Naive B cell (primary cell): ENCODE measurements at places on chromosomes 16 and 17. TPM values are rescaled to one million over a fixed set of nuclear protein-coding genes. Genes with fewer than 3 reads are reported as not detected.

DNA sequence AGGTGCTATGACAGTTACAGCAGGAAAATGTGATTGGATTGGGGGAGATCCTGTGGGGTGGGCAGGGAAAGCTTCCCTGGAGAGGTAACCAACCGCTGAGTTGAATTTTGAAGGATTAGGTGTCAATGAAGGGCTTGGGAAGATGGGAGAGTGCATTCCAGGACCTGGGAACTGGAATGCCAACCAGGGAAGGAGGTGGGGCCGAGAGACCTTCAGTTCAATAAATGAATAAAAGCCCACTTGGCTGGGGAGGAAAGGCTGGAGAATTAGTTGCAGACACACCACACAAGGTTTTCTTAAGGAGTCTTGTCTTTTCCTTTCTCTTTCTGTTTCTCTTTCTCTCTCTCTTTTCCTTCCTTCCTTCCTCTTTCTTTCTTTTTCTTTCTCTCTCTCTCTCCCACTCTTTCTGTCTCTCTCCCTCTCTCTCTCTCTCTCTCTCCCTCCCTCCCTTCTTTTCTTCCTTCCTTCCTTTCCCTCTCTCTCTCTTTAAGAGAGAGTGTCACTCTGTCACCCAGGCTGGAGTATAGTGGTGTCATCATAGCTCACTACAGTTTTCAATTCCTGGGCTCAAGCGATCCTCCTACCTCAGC lies 3.3 kb downstream of the USP43 start:
- no peak overlapping the region for H3K27ac ChIP-seq
- peaks cover 13% of the 10 kb centered on the region for H3K4me1 ChIP-seq
- peaks cover 31% of the 10 kb centered on the region for H3K27me3 ChIP-seq
- no peak overlapping the region for H3K4me3 ChIP-seq
- no peak for DNase-seq
- no peaks in the 10 kb centered on the region for H3K36me3 ChIP-seq

GRCh38 chr16:10859658-10860057 lies 17.3 kb upstream of the CIITA start:
- H3K4me3 ChIP-seq, result no peak overlapping the region
- no peaks in the 10 kb centered on the region for H3K27me3 ChIP-seq
- H3K27ac ChIP-seq, result peak overlapping the region; percentile 38
- no peak for DNase-seq
- H3K4me1 ChIP-seq, result peaks cover 13% of the 10 kb centered on the region

DNA sequence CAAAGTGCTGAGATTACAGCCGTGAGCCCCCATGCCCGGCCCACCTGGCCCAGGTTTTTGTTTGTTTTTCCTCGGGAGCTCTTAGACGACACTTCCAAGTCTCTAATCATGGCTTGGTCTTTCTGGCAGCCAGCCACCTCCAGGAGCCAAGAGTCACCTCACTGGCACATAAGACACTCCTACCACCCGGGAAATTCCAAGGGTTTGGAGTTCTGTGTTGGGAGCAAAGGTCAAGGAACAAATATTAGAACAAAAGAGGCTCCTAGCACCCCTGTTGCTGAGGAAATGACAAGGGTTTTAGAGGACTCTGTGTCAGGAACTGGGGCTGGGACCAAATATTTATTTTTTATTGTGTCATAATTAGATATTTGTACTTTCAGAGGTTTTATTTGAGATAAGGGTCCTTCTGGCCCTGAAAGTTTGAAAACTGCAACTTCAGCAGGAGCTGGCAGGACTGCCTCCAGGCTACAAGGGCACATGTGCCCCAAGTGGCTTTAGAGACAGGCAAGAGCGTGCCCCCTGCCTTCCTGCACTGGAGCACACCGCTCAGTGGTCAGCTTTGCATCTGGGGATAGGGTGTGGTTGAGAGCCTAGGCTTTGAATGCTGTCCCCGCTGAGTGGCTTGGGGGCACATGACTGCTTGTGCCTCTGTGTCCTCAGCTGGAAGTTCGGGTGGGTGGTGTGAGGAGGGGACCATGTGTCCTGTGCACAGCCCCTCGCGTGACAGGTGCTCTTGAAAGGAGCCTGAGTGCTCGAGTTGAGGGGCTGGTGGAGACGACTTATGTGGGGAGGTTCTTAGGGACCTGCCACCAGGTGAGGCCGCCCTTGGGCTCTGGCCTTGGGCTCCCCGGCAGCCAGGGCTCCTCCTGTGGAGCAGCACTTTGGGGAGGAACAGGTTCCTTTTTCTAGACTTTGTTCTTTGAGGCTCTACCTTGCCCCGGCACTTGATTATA lies 29.7 kb downstream of the MGRN1 start:
- no peak overlapping the region for H3K4me3 ChIP-seq
- H3K36me3 ChIP-seq, result no peaks in the 10 kb centered on the region
- H3K27me3 ChIP-seq, result no peaks in the 10 kb centered on the region
- H3K4me1 ChIP-seq, result peaks cover 20% of the 10 kb centered on the region

Gene PRCD
- 33.4 TPM for polyA plus RNA-seq

Gene LPO
- polyA plus RNA-seq, result not detected

GRCh38 chr17:67779098-67779672 lies 46.1 kb upstream of the BPTF start:
- H3K27ac ChIP-seq, result no peak overlapping the region
- no peaks in the 10 kb centered on the region for H3K4me1 ChIP-seq
- no peak for DNase-seq
- no peaks in the 10 kb centered on the region for H3K36me3 ChIP-seq
- H3K27me3 ChIP-seq, result no peaks in the 10 kb centered on the region
- H3K4me3 ChIP-seq, result no peak overlapping the region

- no peaks in the 10 kb centered on the region for H3K27me3 ChIP-seq
- no peak overlapping the region for H3K4me3 ChIP-seq
- H3K27ac ChIP-seq, result peak overlapping the region; percentile 38
- no peaks in the 10 kb centered on the region for H3K4me1 ChIP-seq
- no peaks in the 10 kb centered on the region for H3K36me3 ChIP-seq
These were observed 64.9 kb downstream of the TEX14 start for GRCh38 chr17:58626905-58627304.

GRCh38 chr16:87647431-87648185 lies 45.3 kb downstream of the JPH3 start:
- no peak for DNase-seq
- peaks cover 18% of the 10 kb centered on the region for H3K27me3 ChIP-seq
- no peak overlapping the region for H3K27ac ChIP-seq
- H3K36me3 ChIP-seq, result no peaks in the 10 kb centered on the region
- H3K4me3 ChIP-seq, result no peak overlapping the region

DNA sequence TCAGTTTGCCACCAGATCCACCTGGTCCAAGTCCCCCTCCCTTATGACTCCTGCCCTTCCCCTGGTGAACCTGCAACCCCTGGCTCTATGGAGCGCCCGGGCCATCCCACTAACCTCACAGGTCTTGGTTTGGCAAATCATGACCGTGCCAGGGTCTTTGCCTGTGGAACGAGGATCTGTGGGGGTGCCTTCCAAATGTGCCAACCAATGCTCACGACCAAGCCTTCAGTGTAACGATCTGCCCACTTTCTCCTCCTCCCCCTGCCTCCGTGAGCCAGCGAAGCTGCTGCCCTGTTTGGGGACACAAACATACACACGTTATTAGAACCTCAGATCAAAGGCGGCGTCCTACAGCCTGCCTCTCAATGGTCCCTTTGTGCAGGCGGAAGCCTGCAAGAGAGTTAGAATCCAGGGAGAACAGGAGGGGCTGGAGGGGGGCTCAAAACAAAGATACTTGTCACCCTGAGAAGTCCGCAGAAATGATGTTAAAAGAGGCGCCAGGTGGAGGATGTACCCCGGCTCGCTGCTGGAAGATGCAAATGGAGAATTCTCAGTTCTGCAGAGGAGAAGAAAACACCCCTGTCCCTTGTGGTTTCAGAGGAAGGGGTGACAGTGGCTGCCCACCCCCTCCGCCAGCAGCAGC lies 9.0 kb upstream of the NKD1 start:
- peaks cover 51% of the 10 kb centered on the region for H3K27me3 ChIP-seq
- no peak overlapping the region for H3K4me3 ChIP-seq
- peaks cover 6% of the 10 kb centered on the region for H3K36me3 ChIP-seq
- H3K27ac ChIP-seq, result no peak overlapping the region
- no peak for DNase-seq

Gene SCARF1
- polyA plus RNA-seq, result 0.32 TPM

Gene CSH1
- polyA plus RNA-seq, result not detected

DNA sequence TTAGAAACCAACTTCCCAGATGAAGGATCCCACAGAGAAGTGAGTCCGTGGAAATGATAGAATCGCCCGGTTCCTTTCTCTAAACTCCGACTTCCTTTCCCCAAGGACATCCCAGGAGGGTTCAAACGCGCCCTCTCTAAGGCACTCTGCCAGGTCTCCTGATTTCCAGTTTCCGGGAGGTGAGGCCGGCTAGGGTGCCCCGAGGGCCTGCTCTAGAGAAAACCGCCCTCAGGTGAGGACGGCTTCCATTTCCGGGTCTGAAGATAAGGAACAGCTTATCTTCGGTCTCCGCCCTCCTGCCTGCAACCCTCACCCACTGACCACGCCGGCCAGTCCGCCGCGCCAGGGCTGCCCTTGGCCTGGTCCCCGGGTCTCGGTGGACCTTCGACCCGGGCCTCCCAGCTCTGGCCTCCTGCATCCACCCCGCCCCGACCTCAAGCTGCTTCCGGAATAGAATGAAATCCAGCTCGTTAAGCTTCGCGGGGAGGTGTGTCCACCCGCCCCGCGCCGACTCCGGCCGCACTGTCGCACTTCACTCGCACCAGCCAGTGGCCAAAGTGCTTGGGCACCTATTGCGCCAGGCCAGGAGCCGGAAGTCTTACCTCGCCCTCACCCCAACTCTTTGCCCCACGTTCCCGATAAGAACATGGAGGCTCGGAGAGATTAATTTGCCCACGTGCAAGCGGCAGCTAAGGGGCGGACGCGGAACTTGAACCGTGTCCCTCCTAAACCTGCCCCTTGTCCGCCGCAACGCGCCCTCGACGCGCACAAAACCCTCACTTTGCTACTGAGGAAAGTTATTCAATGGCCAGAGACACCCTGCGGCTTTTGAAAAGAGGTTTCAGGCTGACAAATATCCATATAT lies 836 bp upstream of the MMP15 start:
- DNase-seq, result no peak
- H3K27me3 ChIP-seq, result peaks cover 46% of the 10 kb centered on the region
- H3K4me1 ChIP-seq, result peaks cover 20% of the 10 kb centered on the region
- peak overlapping the region; percentile 84 for H3K4me3 ChIP-seq
- H3K27ac ChIP-seq, result no peak overlapping the region
- no peaks in the 10 kb centered on the region for H3K36me3 ChIP-seq

- H3K27me3 ChIP-seq, result peaks cover 8% of the 10 kb centered on the region
- H3K4me3 ChIP-seq, result no peak overlapping the region
- no peak overlapping the region for H3K27ac ChIP-seq
- no peak for DNase-seq
- H3K4me1 ChIP-seq, result no peaks in the 10 kb centered on the region
- no peaks in the 10 kb centered on the region for H3K36me3 ChIP-seq
These were observed 152.1 kb downstream of the AXIN2 start for GRCh38 chr17:65409381-65409780.

- H3K27ac ChIP-seq, result no peak overlapping the region
- H3K36me3 ChIP-seq, result no peaks in the 10 kb centered on the region
- no peaks in the 10 kb centered on the region for H3K27me3 ChIP-seq
- H3K4me3 ChIP-seq, result no peak overlapping the region
- peaks cover 41% of the 10 kb centered on the region for H3K4me1 ChIP-seq
These were observed 7.8 kb downstream of the RNF213 start for GRCh38 chr17:80268427-80268826.

DNA sequence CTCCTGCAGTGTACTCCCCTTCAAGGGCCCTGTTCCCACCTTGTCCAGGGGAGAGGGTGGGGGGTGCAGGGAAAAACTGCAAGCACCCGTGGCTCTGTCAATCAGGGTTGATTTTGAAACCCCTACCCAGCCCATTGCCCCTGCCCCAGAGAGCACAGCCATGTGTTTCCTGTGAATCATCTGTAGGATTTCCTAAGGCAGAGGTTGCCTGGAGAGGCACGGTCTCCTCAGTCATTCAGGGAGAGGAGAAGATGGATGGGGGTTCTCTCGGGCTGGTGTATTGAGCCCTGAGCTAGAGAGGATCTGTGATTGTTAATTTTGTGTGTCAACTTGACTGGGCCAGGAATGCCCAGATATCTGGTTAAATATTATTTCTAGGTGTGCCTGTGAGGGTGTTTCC lies 3.5 kb upstream of the AGRP start:
- H3K4me3 ChIP-seq, result no peak overlapping the region
- peaks cover 64% of the 10 kb centered on the region for H3K4me1 ChIP-seq
- peak overlapping the region; percentile 92 for H3K27ac ChIP-seq
- H3K36me3 ChIP-seq, result no peaks in the 10 kb centered on the region
- no peaks in the 10 kb centered on the region for H3K27me3 ChIP-seq

Gene SNAI3
- polyA plus RNA-seq, result 9.0 TPM

DNA sequence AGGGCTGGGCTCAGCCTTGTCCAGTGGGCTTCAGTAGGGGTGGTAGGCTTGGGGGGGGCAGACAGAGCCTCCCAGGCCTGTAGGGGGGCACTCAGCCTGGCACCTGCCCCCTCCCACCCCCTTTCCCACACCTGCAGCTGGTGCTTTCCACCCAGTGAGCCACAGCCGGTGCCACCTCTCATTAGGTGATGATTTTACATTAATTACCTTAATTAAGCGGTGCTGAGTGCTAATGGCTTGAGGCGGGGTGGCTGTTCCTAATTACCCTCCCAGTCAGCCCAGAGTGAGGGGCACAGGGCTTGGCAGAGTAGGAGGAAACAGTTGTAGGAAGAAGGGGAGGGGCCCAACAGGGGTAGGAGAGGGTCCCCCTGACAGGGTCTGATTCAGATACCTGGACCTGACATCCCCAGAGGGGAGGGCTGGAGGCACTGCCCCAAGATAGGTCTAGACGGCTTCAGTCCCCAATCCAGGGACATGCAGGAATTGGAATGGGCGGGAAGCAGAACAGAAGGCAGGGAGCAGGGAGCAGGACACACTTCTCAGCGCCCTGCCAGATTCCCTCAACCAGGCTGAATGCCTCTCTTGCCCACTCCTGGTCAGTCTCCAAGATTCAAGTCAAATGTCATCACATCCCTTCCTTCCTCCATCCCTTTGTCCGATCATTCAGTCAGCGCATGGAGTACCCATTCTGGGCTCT lies 26.5 kb upstream of the PHF12 start:
- H3K4me3 ChIP-seq, result no peak overlapping the region
- no peaks in the 10 kb centered on the region for H3K36me3 ChIP-seq
- no peak for DNase-seq
- peak overlapping the region; percentile 91 for H3K27ac ChIP-seq

- H3K27ac ChIP-seq, result no peak overlapping the region
- H3K4me1 ChIP-seq, result no peaks in the 10 kb centered on the region
- DNase-seq, result no peak
- H3K27me3 ChIP-seq, result no peaks in the 10 kb centered on the region
- no peak overlapping the region for H3K4me3 ChIP-seq
These were observed 49.8 kb downstream of the NDEL1 start for GRCh38 chr17:8485491-8485890.

- no peak overlapping the region for H3K4me3 ChIP-seq
- no peak overlapping the region for H3K27ac ChIP-seq
- no peak for DNase-seq
- no peaks in the 10 kb centered on the region for H3K4me1 ChIP-seq
These were observed 213.5 kb downstream of the RAB11FIP4 start for GRCh38 chr17:31604936-31605335.

Gene GALR2
- 0.31 TPM for polyA plus RNA-seq

- no peak overlapping the region for H3K27ac ChIP-seq
These were observed 62.7 kb downstream of the IRX6 start for GRCh38 chr16:55386534-55387296.

- peaks cover 44% of the 10 kb centered on the region for H3K27me3 ChIP-seq
- H3K36me3 ChIP-seq, result no peaks in the 10 kb centered on the region
- H3K27ac ChIP-seq, result peak overlapping the region; percentile 73
- H3K4me3 ChIP-seq, result peak overlapping the region; percentile 78
- peaks cover 23% of the 10 kb centered on the region for H3K4me1 ChIP-seq
These were observed 8.3 kb downstream of the CUEDC1 start for GRCh38 chr17:57946798-57947358.
